T-helper 2 cell (primary cell): ENCODE measurements at places on chromosomes 3 and 15.

DNA sequence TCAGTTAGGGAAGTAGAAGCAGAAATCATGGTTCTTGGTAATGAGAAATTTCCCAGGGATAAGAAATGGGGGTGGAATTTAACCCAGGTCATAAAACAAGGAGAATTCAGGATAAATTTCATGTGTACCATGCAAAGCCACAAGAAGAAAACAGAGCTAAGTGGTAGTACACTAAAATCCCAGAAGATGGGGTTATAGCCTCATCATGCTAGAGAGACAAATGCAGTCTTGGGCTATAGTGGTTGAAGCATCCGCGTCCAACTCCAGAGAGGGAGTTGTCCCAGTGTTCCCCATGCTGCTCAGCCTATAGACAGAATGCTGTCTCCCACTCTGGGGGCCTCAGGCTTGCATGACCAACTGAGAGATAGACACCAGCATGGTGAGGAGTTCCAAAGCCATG lies 36.2 kb upstream of the CLRN1 start:
- DNase-seq = no peak

DNA sequence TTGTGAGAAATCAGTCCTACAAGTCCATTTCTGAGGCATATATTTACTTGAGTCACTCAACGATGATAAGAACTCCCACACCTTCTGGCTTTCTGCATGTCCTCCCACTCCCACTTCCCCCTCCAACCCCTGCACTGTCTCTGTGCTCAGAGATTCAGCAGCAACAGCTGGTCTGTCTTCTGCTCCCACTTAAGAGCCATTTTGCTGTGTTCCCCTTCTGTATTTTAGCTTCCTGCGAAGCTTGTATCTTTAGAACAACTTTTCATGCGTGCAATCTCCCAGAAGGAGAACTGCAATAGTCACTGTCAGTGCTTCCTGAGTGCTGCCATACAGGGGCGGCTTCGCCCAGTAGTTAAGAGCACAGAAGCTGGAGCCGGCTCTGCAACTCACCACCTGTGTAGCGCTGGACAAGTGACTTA lies 90.0 kb upstream of the SPATA12 start:
- no peak for DNase-seq

- DNase-seq = no peak
Observed at GRCh38 chr15:28026764-28027713, 72.1 kb downstream of the OCA2 start.

DNA sequence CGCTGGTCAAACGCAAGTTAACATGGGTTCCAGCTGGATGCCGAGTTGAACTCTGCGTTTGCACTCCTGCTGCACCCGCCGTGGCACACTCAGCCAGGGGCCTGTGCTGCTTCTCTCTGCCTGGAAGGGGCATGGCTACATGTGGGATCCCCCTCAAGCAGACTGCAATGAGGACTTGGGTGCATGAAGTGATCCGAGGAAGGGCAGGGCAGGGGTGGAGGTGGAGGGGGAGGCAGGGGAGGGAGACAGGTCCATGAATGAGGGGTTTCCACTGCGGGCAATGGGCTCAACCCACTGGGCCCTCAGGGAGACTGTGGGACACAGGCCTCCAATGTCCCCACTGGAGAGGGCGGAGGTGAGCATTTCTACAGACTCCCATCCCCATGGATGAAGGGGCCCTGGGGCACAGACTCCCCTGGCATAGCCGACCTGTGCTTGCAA lies 141.6 kb upstream of the MEF2A start:
- no peak for DNase-seq

GRCh38 chr3:161221806-161222600 lies 892 bp downstream of the NMD3 start:
- DNase-seq = peak; percentile 38

DNA sequence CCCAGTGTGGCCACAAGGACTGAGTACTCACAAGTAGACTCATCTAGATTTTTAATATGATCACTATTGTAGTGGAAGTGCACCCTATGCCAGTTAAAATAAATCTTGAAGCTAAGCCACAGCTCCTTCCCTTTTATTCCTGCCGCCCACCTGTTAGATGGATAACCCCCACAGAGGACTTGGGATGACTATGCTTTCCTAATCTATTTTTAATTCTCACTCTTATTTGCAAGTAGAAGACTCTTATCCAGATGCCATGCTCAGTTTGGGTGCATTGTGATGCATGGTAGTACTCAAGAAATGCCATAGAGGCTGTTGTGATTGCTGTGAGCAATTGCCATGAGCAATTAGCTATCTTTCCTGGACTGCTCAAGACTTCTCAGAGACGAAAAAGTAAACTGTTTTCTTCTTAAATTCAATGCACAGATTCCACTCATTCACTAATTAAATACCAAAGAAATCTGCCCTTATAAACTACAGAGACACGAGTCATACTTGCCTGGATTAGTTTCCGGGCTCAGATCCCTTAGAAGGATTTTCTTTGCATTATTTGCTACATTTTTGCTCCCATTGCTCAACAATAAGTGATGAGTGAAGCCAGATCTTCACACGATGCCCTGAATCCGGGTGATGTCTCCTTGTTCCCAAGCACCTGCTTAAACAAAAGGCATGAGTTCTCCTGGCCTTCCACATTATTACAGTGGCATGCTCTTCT lies 472.1 kb downstream of the SOX2 start:
- DNase-seq = no peak

DNA sequence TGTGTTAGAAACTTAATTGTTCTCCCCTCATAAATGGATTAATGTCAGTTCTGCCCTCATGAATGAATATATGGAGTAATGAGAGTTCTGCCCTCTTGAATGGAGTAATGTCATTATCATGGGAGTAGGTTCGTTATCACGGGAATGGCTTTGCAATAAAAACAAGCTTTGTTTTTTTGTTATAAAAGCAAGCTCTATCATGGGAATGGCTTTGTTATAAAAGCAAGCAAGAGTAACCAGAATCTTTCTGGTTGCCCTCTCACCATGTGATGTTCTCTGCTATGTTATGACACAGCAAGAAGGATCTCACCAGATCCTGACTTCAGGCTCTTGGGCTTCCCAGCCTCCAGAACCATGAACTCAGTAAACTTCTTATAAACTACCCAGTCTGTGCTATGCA lies 38.4 kb upstream of the UBL7 start:
- DNase-seq = no peak
